ENCODE measurements at places on chromosomes 4 and X. TPM values are rescaled to one million over a fixed set of nuclear protein-coding genes. Genes with fewer than 3 reads are reported as not detected.

- H3K27ac ChIP-seq, result no peak overlapping the region
- H3K4me1 ChIP-seq, result no peaks in the 10 kb centered on the region
- H3K27me3 ChIP-seq, result no peaks in the 10 kb centered on the region
- no peak for DNase-seq
Measured at GRCh38 chr4:121737846-121738554, 27.0 kb downstream of the SMIM43 start.

GRCh38 chrX:109036624-109037023 lies 300.3 kb upstream of the IRS4 start:
- H3K27me3 ChIP-seq, result no peaks in the 10 kb centered on the region
- no peaks in the 10 kb centered on the region for H3K36me3 ChIP-seq
- H3K4me1 ChIP-seq, result no peaks in the 10 kb centered on the region
- no peak overlapping the region for H3K4me3 ChIP-seq
- no peak for DNase-seq

DNA sequence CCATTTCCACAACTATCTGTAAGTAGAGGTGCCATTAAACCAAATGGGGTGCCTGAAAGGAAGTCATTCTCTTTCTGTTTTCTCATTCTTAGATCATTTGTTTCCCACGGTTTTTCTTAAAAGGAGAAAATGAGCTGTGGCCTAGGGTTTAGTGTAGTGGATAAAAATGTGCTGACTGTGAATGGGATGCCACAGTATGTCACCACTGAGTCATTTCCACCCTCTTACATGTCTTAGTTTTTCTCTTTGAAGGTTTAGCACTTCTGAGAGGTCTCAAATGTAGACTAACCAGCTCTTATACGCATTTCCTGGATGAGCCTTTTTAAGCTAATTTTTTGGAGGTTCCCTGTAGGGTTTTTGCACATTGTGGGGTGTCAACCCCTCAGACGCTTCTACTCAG lies 244.5 kb upstream of the SPANXN1 start:
- H3K27ac ChIP-seq, result no peak overlapping the region
- H3K36me3 ChIP-seq, result no peaks in the 10 kb centered on the region
- no peak for DNase-seq
- no peaks in the 10 kb centered on the region for H3K4me1 ChIP-seq
- H3K27me3 ChIP-seq, result no peaks in the 10 kb centered on the region

DNA sequence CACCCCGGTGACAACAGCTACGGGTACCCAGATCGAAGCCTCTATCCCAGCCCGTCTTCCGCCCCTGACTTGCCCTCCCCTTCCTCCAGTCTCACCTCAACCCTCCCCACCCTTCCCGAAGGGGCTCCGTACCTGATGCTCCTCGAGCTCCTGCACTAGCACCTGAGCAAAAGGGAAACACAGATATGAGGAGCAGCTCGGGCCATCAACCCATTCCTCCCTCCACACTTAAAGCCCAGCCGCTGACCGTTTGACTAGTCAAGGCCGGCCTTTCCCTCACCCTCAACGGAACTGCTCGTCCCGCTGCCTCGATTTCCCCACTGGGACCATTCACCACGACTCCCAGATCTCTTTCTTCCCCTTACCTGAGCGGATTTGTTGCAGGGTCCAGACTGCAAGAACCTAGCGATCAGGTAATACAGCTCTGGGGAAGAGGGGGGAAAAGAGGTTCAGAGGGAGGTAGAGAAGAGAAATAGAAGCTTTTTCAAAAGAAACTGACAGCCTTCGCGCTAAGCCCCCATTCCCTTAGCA lies 731 bp downstream of the BRWD3 start:
- H3K4me1 ChIP-seq, result peaks cover 6% of the 10 kb centered on the region
- H3K4me3 ChIP-seq, result peak overlapping the region; percentile 61
- H3K36me3 ChIP-seq, result no peaks in the 10 kb centered on the region
- peak; percentile 69 for DNase-seq
- no peaks in the 10 kb centered on the region for H3K27me3 ChIP-seq
- H3K27ac ChIP-seq, result peak overlapping the region; percentile 84

DNA sequence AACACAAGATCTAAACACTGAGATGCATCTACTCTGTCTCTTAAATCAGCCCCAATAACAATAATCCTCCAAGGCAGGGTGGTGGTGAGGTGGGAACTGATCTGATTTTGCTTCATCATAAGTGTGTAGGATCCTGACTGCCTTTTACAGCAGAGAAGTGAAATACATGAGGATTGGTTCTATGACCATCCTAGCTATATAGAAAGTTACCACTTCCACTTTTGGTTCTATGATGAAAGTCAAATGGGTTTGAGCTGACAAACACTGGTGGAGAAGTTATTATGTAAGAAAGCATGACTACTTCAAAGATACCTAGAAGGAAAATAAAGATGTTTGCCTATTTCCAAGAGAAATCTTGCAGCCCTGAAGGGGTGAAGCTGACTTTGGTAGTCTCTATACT lies 181.6 kb downstream of the NKX6-1 start:
- DNase-seq, result no peak
- no peak overlapping the region for H3K27ac ChIP-seq
- H3K4me3 ChIP-seq, result no peak overlapping the region
- H3K27me3 ChIP-seq, result no peaks in the 10 kb centered on the region
- no peaks in the 10 kb centered on the region for H3K4me1 ChIP-seq

GRCh38 chr4:48380583-48381167 lies 39.3 kb downstream of the SLAIN2 start:
- no peak for DNase-seq
- no peaks in the 10 kb centered on the region for H3K27me3 ChIP-seq
- H3K4me1 ChIP-seq, result peaks cover 17% of the 10 kb centered on the region
- H3K4me3 ChIP-seq, result no peak overlapping the region

GRCh38 chr4:123317211-123317610 lies 79.4 kb upstream of the SPRY1 start:
- no peak overlapping the region for H3K4me3 ChIP-seq
- H3K27me3 ChIP-seq, result no peaks in the 10 kb centered on the region
- no peaks in the 10 kb centered on the region for H3K4me1 ChIP-seq
- no peak overlapping the region for H3K27ac ChIP-seq
- DNase-seq, result no peak

- no peaks in the 10 kb centered on the region for H3K36me3 ChIP-seq
- no peak overlapping the region for H3K4me3 ChIP-seq
- no peak for DNase-seq
Measured at GRCh38 chr4:184287697-184288255, 70.1 kb upstream of the ENPP6 start.

DNA sequence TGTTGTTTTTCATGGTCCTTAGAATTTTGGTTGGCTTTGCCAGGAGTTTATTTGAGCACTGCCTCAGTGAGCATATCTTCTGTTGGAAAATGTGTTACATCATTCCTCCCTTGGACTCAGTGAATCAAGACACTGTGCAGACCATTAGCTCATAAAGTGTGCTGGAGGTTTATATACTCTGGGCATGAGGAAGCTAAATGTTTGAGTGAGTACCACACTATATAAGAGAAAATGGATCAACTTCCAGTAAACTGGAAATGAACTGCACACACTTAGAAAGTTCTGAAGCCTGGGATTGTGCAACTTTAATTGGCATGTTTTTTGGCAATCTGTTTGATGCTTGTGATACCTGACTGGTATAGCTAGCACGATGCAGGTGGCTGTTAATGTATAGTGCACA lies 75.9 kb downstream of the LIMCH1 start:
- no peak for DNase-seq
- H3K4me3 ChIP-seq, result peak overlapping the region; percentile 22
- H3K27ac ChIP-seq, result no peak overlapping the region

GRCh38 chr4:128394778-128395177 lies 107.2 kb upstream of the PGRMC2 start:
- H3K4me1 ChIP-seq, result peaks cover 35% of the 10 kb centered on the region
- no peaks in the 10 kb centered on the region for H3K36me3 ChIP-seq
- no peaks in the 10 kb centered on the region for H3K27me3 ChIP-seq
- H3K27ac ChIP-seq, result peak overlapping the region; percentile 74
- DNase-seq, result no peak

DNA sequence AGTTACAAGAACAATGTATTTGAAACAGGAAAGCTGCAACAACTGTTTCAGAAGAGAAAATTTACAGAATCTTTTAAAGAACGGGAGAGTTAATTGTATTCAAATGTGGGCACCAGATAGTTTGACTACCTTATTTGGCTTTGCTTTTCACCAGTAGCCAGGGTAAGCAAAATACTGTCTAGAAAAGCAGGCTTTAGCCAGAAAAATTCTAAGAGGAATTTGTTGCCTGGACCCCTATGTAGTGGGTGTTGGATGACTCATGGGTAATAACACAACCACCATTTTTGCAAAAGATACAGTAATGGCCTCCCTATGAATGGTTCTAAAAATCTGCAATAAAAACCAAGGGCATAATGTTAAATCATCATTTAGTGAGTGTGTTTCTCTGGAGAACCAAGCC lies 233.4 kb upstream of the ANXA3 start:
- DNase-seq, result no peak
- H3K4me3 ChIP-seq, result no peak overlapping the region
- no peaks in the 10 kb centered on the region for H3K27me3 ChIP-seq
- H3K36me3 ChIP-seq, result no peaks in the 10 kb centered on the region
- H3K27ac ChIP-seq, result no peak overlapping the region
- no peaks in the 10 kb centered on the region for H3K4me1 ChIP-seq

- peaks cover 19% of the 10 kb centered on the region for H3K4me1 ChIP-seq
- no peaks in the 10 kb centered on the region for H3K36me3 ChIP-seq
- H3K4me3 ChIP-seq, result peak overlapping the region; percentile 22
- no peaks in the 10 kb centered on the region for H3K27me3 ChIP-seq
- no peak overlapping the region for H3K27ac ChIP-seq
Measured at GRCh38 chr4:16231570-16232245, 5.4 kb upstream of the TAPT1 start.

DNA sequence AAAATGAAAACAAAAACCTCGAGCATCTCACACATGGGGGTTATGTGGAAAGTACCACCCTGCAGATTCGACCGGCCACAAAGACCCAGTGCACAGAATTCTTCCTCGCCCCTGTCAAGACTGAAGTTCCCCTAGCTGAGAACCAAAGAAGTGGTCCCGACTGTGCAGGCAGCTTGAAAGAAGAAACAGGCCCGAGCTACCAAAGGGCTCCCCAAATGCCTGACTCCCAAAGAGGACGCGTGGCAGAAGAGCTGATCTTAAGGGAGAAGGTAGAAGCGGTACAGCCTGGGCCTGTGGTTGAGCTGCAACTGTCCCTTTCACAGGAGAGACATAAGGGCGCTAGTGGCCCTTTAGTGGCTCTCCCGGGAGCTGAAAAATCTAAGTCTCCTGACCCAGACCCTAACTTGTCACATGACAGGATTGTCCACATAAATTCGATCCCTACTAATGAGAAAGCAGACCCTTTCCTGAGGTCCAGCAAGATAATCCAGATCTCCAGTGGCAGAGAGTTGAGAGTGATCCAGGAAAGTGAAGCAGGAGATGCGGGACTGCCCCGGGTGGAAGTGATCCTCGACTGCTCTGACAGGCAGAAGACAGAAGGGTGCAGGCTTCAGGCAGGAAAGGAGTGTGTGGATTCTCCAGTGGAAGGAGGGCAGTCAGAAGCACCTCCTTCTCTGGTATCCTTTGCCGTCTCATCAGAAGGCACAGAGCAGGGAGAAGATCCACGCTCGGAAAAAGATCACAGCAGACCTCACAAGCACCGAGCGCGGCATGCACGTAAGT lies 108.8 kb upstream of the MYOZ2 start:
- no peak for DNase-seq
- H3K27me3 ChIP-seq, result no peaks in the 10 kb centered on the region
- peaks cover 7% of the 10 kb centered on the region for H3K36me3 ChIP-seq

- H3K27me3 ChIP-seq, result no peaks in the 10 kb centered on the region
- no peaks in the 10 kb centered on the region for H3K4me1 ChIP-seq
- H3K27ac ChIP-seq, result no peak overlapping the region
- DNase-seq, result no peak
Measured at GRCh38 chr4:88275516-88275915, 8.8 kb downstream of the PPM1K start.

DNA sequence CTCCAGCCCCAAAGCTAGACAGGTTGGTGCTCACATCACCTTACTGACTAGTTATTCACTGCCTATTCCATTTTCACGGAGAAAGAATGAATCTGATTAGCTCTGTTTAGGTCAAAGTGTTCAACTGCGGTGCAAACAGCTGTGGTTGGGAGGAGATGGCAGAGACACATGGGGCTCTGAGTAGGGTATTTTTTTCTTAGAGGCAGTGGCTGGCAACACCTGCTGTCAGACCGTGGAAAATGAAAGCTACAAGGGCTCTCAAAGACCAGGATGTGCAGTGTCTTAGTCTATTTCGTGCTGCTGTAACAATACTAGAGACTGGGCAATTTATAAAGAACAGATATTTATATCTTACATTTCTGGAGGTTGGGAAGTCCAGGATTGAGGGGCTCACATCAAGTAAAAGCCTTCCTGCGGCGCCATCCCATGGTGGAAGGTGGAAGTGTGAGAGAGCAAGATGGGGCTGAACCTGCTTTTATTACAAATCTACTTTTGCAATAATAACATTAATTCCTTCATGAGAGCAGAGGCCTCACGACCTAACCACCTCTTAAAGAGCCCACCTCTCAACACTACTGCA lies 10.6 kb downstream of the NYX start:
- H3K27ac ChIP-seq, result no peak overlapping the region
- no peak for DNase-seq
- H3K27me3 ChIP-seq, result no peaks in the 10 kb centered on the region
- no peaks in the 10 kb centered on the region for H3K36me3 ChIP-seq
- H3K4me1 ChIP-seq, result peaks cover 2% of the 10 kb centered on the region

DNA sequence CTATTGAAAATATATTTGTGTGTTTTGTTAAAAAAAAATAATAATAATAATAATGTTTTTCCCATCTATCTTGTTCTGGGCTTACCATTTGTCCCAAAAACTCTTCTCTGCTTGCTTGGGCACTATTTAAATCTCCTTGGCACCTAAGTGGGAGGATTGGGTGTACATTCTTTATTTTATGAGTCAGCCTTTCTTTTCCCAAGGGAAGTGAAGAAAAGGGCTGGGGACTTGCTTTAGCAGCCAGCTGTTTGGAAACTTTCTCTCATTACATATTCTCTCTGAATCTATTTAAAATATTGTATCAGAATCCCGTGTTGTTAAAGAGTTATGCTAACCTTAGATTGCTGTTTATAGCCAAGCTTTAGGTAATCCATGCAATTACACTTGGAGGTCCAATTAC lies 2332.4 kb downstream of the ARAP2 start:
- no peaks in the 10 kb centered on the region for H3K27me3 ChIP-seq
- H3K27ac ChIP-seq, result no peak overlapping the region
- no peaks in the 10 kb centered on the region for H3K36me3 ChIP-seq
- no peak for DNase-seq
- no peak overlapping the region for H3K4me3 ChIP-seq

Gene RNF128
- total RNA-seq, result 15.4 TPM

Gene MAGEA12
- total RNA-seq, result not detected

Gene ARHGAP24
- total RNA-seq, result 17.8 TPM

Gene MAGED2
- total RNA-seq, result 66.2 TPM

Gene NR3C2
- total RNA-seq, result 11.5 TPM

Gene MAGEA10
- not detected for total RNA-seq

Gene CENPE
- total RNA-seq, result 2.3 TPM

Gene SGMS2
- 88.8 TPM for total RNA-seq

Gene RHOXF2B
- total RNA-seq, result not detected

Gene SPP1
- 2.0 TPM for total RNA-seq

Gene FAM184B
- total RNA-seq, result not detected

Gene CLTRN
- total RNA-seq, result 0.51 TPM

Gene TMPRSS11D
- total RNA-seq, result not detected
